ENCODE measurements at places on chromosomes 13 and 19.

DNA sequence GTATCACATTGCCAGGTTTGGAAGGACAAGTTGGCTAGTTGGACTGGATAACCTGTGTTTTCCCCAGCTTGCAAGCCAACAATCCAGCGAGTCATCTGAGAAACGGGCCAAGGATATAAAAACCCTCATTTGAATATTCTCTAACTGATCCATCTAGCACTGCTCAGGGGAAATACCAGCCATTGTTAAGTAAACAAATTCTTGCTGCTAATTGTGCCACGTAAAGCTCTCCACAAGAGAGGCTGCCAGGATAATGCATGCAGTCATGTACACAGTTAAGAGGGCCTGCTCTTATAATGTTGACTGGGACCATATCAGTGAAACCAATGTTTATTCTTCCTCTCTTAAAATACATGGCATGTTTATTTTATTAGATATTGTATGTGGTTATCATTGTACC, 663.2 kb upstream of the SGCG start:
- DNase-seq: no peak

- DNase-seq: no peak
These were observed 4.9 kb upstream of the USE1 start for GRCh38 chr19:17210296-17210695.

DNA sequence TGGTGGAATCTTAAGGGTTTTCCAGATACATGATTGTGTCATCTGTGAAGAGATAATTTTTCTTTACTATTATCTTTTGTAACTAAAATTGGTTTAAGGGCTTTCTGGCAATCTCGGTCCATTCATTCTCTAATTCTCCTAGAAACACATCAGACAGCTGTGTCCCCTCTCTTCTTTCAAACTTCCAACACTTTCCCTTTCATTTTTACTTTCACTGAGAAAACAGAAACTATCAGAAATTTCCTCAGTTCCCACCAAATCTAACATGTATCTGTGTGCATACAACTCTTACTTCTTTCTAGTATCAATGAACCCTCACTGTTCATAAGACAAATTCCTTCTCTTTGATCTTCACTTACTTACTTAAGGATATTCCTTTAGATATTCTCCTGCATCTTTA, 40.2 kb downstream of the KCNRG start:
- no peak for DNase-seq

DNA sequence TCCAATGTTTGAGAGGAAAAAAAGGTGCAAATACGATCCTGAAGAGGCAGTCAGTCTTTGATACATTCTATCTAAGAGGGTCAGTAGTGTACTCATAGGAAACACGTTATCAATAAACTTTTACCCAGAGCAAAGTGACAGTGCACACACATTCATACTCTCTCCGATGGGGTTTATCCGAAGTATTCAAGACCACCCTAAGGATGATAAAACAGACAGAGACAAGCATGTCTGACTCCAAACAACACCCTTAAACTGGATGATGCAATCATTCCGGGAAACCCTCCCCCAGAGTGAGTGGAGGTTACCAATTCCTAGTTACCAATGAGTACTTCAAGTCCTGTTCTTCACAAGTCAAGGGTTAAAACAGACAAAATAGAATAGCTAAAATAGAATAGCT, 79.1 kb downstream of the DNAJC3 start:
- no peak for DNase-seq

DNA sequence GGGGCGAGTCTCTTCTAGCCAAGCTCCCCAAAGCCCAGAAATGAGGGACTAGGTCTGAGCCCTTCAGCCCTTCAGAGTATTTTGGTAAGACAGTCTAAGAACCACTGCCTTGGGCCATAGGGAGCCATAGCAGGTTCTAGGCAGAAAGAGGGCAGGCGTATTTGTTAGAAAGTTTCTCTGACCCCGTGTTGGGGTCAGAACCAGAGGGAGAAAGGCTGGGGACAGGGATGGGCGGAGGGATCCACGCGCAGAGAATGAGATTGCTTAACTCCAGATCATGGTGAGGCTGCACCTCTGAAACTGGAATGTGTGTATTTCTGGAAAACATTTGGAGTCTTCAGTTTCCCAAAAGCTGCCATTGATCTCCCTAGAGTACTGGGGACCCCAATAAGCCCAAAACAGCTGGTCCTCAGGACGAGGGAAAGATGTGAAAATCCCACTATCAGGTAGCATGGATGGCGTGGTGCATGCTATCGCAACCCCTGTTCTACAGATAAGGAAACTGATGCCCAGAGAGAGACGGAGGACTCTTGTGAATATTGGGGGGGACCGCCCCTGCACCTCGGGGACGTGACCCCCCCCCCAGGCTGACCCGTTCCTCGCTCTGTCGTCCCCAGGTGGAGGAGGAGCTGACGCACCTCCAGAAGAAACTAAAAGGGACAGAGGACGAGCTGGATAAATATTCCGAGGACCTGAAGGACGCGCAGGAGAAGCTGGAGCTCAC, 703 bp upstream of the TPM4 start:
- no peak for DNase-seq

DNA sequence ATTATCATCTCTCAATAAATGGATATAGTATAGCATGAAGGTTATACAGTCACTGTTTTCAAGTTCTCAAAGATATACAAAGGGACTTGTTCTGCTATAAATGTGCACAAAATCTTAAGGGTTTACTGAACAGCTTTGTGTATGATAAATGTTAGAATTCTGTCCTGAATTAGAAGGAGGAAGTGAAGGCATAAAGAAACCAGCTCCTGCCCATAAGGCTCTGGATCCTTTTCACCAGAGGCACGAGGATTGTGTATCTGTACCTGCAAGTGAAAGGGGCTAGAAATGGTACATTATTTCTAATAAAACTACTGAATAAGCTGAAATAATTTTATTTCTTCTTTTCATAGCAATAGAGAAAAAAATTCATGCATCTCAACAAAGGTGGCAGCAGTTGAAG, 32.4 kb downstream of the PHF11 start:
- DNase-seq: no peak

- DNase-seq: no peak
These were observed 25.4 kb upstream of the OR10H1 start for GRCh38 chr19:15840833-15841232.

- DNase-seq: no peak
These were observed 48.6 kb downstream of the ZNF91 start for GRCh38 chr19:23346696-23347095.

DNA sequence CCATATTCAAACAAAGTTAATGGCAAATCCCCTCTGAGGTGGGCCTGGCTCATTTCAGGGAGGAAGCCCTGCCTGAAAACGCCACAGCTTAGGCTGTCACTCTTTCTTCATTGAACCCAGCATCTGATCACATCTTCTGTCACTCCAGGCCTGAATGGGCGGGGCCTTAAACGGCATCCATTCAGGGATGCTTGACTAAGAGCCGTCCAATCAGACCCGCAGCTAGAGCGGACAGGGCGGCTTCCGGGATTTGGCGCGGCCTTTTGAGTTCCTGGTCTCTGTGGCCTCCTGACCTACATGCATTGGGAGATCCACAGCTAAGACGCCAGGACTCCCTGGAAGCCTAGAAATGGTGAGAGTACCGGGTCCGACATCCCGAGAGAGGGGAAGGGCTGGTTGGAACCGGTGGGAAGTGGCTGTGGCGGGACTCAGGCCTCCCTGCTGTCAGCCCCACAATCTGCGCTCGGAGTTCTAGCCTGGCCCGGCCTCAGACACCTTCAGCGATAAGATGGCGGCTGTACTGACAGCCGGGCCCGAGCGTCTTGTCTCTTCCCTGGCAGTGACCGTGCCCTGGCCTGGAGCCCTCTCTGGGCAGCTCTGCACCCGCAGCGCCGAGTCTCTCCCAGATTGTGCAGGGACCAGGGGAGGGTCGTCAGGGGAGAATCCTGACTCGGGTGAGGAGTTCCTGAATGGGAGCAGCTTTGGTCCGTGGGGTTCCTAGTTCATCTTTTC, at the start of gene ZNF723:
ZNF723 (plus strand) TSS at position 261 of the 732 bp plus-strand sequence; CDS start at position 350, 89 bp downstream.
- DNase-seq: no peak

- no peak for DNase-seq
These were observed 471 bp downstream of the DACH1 start for GRCh38 chr13:71866335-71867130.

- DNase-seq: no peak
These were observed 102.4 kb downstream of the EFNB2 start for GRCh38 chr13:106433066-106433465.

GRCh38 chr13:27276188-27276587, 5.6 kb downstream of the RASL11A start:
- DNase-seq: no peak

GRCh38 chr13:21012841-21013681, 48.3 kb downstream of the LATS2 start:
- DNase-seq: no peak

DNA sequence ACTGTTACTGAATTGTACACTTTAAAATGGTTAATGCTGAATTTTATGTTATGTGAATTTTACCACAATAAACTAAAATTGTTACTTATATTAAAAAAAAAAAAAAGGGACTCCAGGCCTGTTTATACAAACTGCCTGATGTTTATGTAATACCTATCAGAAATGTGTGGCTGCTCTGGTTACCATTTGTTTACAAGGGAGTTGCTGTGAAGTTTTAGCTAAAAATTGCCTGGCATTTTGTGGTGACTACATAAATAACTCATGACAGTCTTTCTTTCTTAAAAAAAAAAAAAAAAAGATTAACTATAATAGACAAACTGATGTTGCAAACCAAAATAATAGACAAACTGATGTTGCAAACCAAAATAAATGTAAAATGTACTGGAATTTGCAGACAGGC, 71.8 kb downstream of the CDADC1 start:
- no peak for DNase-seq

DNA sequence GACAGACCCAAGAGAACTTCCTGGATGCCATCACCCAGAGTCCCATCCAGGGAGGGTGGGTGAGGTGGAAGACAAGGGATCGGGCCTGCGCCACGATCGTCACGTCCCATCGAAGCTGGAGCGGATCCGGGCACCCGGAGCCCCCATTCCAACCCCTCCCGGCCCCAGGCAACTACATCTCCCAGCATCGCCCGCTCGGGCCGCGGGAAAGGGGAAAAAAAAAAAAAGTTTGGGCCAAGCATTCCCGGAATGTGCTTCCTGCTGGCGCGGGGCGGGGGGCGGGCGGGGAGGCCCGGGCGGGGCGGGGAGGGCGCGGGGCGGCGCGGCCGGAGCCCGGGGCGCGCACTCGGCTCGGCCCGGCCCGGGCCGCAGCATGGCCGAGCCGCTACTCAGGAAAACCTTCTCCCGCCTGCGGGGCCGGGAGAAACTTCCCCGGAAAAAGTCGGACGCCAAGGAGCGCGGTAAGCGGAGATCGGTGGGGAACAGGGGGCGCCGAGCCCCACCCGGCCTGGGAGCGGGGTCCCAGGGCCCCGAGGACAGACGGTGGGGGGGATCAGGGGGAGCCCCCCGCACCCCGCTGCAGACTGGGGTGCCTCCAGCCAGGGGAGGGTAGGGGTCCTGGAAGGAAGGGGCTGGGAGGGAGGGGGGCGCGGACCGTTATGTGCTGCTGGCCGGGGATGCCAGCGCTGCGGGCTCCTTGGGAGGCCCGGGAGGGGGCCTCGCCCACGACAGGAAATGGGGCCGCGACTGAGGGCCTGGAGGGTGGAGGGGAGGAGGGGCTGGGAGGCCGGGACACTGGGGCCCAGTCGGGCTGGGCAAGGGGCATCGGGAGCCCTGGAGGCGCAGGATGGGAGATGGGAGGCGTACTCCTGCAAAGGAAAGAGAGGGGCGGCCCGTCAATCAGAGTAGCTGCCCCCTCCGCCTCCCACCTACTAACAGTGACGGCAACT, at the start of gene SYDE1:
SYDE1 (plus strand) TSS at position 341 of the 950 bp plus-strand sequence; CDS start at position 374, 33 bp downstream.
- no peak for DNase-seq

GRCh38 chr13:102295316-102296048, 106.4 kb downstream of the FGF14 start:
- DNase-seq: no peak

- no peak for DNase-seq
These were observed 289.9 kb downstream of the DIAPH3 start for GRCh38 chr13:59873856-59874255.

GRCh38 chr19:4829001-4829712, 2.4 kb downstream of the TICAM1 start:
- no peak for DNase-seq

DNA sequence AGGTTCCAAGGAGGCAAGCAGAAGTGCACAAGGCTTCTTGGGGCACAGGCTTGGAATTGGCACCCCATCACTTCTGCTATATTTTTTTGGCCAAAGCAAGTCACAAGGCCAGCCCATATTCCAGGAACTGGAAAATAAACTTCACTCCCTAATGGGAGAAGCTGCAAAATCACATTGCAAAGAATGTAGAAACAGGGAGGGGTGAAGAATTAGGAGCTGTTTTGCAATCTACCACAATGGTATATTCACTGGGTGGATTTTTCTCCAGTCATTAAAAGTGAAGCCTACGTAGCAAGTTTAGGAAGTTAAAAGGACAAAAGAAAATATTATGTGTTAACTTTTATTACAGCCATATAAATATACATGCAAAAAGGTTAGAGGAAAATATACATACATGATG, 464.8 kb downstream of the COG6 start:
- no peak for DNase-seq

DNA sequence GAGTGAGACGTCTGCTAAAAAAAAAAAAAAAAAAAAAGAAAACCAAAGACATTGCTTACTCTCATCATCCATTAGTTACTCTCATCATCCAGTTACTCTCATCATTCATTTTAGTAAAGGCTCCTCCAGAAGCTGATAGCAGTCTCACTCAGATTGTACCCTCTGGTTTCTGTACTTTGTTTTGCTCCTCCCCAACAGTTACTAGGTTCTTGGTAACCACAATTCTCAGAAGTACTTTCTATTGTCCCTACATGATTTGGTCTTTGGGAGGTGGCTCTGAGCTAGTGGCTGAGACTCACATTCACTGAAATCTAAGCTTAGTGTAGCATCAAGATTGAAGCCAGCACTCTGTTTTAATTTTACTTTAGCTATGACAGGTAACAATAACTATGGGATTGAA, 14.3 kb downstream of the ERICH4 start:
- DNase-seq: peak; percentile 15

DNA sequence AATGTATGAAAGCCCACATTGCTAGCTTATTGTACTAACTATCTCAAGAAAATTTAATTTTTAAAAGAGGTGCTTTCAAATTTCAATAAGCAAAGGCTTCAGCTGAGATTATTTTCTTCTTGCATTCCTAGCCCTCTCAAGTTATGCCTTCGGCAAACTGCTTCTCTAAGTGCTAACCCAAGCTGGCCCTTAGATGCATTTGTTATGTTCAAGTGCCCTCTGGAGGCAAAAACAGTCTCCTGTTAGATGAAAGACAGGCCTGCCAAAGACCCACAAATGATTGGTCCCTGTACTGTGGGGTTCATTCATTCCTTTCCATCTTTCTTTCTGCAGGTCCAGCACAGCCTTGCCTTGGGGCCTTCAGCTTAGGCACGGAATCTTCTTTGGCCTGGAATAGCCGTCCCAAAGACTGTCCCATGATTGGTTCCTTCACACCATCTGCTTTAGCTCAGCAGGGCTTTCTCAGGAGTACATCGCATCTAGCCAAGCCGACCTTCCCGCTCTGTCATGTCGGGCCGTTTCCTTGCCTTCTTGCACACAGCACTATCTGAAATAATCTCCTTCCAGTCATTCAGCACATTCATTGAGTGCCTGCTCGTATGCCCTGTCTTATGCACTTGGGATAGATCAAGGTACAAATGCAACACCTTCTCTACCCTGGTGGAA, 26.4 kb upstream of the TPTE2 start:
- no peak for DNase-seq

- no peak for DNase-seq
These were observed 23.9 kb upstream of the CEBPG start for GRCh38 chr19:33349319-33350289.
